ENCODE measurements at places on chromosomes 7 and 10.

DNA sequence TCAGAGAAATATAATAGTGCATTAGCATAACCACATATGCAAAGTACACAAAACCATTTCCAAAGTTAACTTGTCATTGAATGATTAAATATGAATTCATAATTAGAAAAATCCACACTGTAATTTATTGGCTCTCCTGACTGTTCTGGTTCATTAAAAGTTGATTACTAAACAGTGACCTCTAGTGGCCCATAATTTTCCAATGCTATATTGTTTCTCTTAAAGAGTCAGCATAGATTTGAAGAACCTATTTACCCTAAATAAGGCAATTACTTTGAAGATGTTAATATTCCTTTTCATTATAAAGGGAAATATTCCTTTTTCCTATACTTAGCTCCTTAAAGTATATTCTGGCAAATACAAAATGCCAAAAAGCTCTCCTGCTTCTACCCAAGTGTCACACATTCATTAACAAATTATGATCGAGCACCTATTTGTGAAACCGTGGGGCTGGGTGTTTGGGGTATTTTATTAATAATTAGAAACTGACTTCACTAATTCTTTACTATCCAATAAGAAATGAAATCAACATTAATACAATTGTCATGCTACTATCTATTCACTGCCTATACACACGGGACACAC, 86.2 kb downstream of the HIBADH start:
- DNase-seq = peak; percentile 37

DNA sequence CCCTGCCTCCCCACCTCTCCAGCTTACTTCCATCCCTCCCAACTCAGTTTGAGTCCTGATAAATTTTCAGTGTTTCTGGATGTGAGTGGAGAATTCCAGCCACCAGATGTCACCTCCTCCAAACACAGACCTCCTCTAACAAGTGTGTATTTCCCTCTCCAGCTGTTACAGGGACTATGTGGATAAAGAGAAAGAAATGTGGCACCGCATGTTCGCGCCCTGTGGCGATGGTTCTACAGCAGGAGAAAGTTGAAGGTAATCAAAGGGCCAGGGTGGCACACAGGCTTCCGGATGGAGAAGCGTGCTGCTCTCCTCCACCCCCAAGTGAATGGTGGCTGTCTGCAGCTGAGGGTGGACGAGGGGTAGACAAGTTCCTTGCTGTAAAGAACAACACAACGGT, 14.7 kb downstream of the FKBP6 start:
- DNase-seq = no peak

DNA sequence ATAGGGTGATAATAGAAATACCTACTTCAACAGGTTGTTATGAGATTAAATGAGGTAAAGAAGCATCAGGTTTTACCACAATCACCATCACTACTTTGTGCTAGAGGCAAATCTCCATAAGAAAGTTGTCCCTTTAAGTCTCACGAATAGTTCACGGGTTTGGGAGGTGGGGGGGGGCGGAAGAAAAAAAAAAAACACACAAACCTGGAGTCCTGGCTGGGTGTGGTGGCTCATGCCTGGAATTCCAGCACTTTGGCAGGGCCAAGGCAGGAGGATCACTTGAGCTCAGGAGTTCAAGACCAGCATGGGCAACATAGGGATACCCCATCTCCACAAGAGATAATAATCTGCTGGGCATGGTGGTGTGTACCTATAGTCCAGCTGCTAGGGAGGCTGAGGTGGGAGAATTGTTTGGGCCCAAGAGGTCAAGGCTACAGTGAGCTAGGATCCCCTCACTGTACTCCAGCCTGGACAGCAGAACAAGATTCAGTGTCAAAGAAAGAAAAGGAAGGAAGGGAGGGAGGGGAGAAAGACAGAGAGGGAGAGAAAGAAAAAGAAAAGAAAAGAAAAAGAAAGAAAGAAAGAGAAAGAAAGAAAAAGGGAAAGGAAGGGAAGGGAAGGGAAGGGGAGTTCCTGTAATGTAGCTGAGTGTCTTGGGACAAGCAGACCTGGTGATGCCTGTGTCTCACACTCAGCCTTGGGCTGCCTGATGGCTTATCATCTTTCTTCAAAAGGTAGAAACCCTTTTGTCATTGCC, 231.4 kb downstream of the CREB5 start:
- no peak for DNase-seq

DNA sequence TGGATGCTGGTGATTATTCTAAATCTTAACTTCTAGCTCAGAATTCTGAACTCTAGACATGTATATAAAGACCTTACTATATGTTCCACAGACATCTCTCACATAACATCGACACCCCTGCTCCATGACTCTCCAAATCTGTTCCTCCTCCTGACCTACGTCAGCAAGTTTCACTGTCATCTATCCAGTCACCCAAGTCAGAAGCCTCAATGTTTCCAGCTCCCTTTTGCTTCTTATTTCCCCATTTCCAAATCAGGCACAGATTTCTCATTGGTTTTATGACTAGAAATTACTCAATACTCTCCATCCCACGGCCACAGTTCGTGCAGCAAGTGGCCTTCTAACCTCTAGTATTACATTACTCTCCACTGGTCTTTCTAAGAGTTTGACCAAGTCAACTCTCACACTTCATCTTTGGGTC, 28.5 kb downstream of the EPC1 start:
- no peak for DNase-seq

- DNase-seq = no peak
Measured at GRCh38 chr10:84423719-84424118, 95.3 kb downstream of the CCSER2 start.

GRCh38 chr7:3436746-3437145, 135.7 kb downstream of the SDK1 start:
- no peak for DNase-seq

- no peak for DNase-seq
Measured at GRCh38 chr7:148265896-148266295, 324.7 kb upstream of the C7orf33 start.

DNA sequence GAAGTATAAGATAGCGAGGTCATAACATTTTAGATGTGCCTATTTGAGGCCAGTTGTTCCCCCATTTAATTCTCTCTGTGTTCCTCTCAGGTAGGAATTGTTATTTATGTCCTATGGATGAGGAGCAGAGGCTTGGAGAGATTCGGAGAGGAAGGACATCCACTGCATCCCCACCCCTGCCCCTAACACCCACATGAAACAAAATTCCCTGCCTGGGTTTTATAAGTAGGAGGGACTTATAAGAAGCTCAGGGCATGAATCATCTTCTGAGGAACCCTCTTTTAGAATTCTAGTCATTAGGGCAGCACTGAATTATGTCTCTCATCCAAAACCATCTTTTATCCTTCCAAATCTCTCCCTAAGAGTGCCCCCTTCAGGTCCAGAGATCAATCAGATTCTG, 5.0 kb downstream of the CHAT start:
- DNase-seq = no peak

GRCh38 chr7:72781161-72781560, 46.8 kb downstream of the TYW1B start:
- no peak for DNase-seq

DNA sequence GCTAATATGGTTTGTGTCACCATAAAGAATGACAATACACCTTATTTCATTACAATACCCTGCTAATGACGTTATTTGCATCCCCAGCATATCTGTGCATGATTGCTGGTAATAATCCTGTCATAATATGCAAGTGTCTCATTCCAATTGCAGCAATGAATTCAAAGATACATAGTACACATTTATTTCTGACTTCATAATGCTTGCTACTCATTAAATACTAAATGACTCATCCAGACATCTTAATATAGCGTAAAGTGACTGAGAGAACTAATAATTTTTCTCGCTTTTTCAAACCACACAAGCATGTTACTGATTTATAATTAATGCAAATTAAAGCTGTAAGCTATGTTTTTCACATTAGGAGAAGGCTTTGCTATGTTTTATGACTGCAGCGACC, 234.7 kb upstream of the MDFIC start:
- no peak for DNase-seq

- DNase-seq = no peak
Measured at GRCh38 chr10:21363092-21363730, 162.3 kb downstream of the SKIDA1 start.

DNA sequence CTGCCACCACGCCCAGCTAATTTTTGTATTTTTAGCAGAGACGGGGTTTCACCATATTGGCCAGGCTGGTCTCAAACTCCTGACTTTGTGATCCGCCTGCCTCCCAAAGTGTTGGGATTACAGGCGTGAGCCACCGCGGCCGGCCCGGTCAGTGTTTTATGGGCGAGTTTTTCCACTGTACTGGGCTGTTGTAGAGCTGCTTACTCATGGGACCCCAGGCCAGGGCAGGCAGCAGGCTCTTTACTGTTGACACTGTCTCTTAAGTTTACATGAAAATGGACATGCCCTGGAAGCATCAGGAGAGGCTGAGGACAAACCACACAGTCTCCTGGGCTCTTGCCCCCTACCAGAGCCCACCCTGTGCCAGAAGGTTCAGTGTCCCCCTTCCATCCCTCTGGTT, 11.2 kb downstream of the NACAD start:
- DNase-seq = no peak

GRCh38 chr7:41568135-41568534, 134.8 kb downstream of the INHBA start:
- no peak for DNase-seq

DNA sequence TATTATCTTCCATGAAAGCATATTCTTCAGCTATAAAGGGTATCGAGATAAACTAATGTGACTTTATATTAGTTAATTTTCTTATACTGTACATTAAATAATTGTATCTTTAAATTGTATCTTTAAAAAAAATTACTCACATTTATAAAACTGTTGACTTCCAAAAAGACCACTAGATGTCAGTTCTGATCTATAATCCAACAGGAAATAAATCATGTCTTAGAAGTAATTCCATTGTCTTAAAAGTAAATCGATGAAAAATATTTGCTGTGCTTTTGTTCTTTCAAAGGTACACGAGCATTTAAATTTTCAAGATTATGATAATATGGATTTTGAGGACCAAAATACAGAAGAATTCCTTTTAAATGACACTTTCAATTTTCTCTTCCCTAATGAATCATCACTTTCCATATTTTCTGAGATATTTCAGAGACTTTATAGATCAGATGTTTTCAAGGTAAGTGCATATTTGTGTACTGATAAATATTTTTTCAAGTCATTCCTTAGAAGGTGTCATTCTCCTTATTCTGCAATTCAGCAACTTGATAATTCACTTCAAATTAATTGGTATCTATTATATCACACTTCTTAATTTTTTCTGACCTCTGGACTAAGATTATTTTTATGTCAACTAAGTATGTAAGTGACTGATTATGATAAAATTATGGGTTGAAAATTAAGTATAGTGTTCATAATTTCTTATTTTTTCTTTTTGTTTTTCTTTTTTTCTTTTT, 138.5 kb downstream of the CPED1 start:
- no peak for DNase-seq

GRCh38 chr7:25624833-25625232, 396.5 kb upstream of the NPVF start:
- no peak for DNase-seq

DNA sequence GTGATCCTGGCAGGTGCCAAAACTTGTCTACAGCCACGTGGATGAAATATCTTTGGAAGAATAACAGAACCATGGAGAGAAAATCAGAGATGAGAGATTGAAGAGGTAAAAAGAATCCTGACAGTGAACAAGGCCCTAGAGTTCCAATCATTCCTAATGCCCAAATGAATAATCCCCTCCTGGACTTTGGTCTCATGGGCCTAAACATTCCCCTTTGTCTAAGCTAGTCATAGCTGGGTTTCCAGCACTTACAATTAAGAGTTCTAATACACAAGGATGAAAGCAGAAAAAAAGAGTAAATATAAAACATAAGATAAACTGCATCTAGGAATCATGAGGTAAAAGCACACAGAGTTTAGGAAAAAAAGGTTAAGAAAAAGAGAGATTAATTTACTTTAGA, 40.2 kb downstream of the ARHGAP12 start:
- no peak for DNase-seq

GRCh38 chr7:11875635-11876034, 43.6 kb upstream of the THSD7A start:
- DNase-seq = no peak

DNA sequence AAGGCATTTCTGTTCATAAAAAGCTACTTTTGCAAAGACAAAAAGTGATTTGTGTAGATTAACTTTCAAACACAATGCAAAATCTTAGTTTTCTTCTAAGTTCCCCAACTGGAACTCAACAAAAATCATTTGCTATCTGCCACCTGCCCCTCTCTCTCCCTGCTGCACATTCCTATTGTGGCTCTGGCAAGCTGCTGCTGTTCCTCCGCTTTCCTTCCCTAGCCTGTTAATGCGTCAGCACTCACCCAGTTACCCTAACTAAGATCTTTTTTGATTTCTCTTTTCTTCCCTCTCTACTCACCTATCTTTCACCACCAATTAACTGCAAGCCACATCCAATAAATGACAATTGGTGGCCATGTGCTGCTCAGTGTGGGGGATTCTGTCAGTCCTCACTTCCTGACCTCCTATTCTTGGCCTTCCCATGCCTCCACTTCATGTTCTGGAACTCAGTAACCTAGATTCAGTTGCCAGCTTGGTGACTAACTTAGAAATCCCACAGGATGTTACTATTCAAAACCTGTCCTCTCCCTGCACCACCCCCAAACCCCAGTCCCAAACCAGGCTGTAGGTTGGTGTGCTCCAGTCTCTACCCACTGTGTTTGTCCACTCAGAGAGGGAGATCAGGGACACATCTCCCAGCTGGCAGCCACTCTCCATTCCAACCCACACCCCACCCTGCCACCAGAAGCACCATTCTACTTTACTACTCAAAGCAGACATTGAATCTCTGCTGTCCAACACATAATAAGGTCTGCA, 140.2 kb upstream of the CTTNBP2 start:
- DNase-seq = no peak

Measured in CD4-positive, alpha-beta T cell treated with Interleukin-15 for 4 hours (primary cell).